ENCODE measurements at places on chromosomes 11 and 22.

DNA sequence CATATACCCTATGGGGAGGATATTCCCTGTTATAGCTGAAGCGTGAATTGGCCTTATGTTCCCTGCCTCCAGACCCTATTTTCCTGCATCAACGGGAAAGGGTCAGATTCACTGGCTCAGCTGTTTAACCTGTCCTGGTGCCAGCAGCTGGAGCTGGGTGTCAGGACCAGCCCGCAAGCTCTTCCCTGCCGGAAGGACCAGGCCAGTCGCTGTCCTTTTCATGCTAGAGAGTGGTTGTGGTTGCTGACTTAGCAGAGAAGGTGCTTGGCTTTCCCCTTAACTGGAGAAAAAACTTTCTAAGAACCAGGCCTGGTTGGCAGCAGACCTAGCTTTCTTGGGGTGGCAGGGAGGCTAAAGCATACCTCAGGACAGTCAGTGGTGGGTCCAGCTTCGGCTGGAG, 5.2 kb upstream of the SREBF2 start:
- DNase-seq, result no peak

DNA sequence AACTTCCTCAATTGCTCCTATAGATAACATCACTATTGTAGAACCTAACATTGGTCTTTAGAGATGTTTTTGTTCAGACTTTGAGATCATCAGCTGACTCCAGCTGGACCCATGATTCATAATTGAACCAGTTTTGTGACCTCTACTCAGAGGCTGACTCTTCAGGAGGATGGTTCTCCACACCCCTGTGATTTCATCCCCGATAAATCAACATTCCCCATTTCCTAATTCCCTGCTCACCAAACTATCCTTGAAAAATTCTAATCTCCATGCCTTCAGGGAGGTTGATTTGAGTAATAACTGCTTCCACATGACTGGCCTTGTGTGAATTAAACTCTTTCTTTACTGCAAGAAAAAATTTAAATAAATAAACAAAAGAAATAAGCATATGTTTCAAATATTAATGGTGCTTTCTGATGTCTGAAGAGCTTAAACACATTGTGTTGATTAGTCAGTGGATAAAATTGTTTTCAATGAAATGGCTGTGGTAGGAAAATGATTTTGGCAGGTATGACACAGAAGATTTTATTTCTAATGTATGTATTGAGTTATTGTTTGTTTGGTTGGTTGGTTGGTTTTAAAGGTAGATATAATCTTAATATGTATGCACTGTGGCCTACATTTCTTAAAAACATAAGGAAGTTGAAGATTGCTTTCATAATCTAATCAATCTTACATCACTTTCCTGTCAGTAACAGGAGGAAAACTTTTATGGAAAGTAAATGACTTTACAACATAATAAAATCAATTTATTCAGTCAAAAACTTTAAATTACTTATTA, 427.9 kb upstream of the CCDC179 start:
- no peak for DNase-seq

- DNase-seq, result no peak
Measured at GRCh38 chr22:49179886-49180682, 647.6 kb downstream of the BRD1 start.

DNA sequence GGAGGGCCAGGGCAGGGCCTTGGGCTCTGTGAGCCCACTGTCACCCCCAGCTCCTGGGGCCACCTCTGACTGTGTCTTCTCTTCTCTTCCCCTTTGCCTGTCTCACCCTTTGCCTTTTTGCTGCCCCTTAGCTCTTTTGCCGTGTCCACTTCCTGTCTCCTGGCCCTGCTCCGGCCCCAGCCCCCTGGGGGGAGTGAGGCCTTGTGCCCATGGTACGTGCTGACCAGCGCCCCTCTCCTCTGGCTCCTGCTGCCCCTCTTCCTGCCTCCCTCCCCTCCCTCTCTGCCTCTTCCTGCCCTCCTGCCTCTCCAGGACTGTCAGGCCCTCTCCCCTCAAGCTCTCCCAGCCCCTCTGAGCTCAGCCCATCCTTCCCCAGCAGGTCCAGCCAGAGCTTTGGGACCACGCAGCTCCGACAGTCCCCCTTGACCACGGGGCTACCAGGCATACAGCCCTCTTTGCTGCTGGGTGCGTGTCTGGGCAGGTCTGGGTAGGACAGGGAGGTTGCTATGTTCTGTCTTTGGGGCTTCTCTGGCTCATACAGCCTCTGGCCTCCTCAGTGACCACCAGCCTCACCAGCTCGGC, 11.7 kb downstream of the TMEM258 start:
- DNase-seq, result no peak

DNA sequence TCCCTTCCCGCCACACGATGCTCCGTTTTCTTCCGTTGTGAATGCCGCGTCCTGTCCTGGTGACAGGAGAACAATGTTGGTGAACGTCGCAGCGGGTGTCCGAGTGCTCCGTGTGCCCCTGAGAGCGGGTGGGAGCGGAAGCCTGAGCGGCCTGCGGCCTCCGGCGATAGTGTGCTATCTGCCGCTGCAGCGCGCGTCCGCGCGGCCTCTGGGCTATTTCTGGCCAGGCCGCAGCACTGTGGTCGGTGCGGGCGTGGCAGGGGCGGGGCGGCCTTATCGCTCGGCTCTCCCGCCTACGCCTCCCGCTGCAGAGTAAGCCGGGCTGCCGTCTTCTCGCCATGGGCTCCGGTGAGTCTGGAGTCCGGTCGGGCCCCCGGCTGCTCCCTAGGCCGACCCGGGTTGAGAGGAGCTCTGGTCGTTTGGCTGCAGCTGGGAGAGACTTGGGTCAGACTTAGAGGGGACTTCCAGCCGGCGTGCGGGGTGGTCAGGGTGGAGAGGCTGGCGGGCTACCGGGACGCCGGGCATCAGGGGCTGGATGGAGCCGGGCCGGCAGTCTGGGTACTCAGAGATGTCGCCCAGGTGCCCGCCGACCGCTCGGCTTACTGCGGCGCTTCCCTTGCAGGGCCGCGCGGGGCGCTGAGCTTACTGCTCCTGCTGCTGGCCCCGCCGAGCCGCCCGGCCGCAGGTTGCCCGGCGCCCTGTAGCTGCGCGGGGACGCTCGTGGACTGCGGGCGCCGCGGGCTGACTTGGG, at the start of gene GP1BB:
Gene GP1BB, plus strand, starts transcription at position 308 of the 751 bp plus-strand sequence. Its CDS starts 31 bp downstream, at position 339.
- no peak for DNase-seq

DNA sequence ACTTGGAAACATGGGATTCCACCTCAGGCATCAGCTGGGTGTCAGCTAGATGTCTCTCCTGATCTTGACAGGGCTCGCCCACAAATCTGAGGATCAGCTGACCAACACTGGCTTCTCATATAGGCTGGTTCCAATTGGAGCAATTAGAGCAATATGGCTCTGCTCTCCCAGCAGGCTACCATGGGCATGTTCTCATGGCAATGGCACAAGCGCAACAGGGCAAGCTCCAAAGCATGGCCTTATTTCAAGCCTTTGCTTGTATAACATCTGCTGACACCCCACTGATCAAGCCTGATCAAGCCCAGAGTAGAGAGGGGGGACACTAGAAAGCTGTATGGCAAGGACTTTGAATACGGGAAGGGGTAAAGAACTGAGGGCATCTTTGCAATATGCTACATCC, 40.7 kb upstream of the SPATA19 start:
- DNase-seq, result no peak

- DNase-seq, result no peak
Measured at GRCh38 chr22:47802421-47802820, 1040.0 kb downstream of the TBC1D22A start.

GRCh38 chr22:30970356-30970746, 1.3 kb downstream of the TUG1 start:
- DNase-seq, result no peak

DNA sequence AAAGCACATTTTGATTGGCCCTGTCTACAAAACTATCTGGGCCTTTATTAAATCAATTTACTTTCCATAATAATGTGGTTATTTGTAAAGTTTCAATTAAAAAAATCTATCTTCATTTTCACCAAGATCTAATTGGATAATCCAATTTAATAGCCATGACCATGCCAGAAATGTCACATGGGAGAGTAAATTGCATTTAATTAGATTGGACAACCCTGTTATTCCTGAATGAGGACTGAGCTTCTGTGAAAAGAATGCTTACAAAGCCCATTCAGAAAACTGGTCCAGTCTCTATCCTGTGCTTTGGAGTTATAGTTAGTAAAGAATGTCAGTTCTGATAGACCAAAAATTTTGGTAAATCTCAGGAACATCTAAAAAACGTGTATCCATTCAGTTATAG, 541.9 kb upstream of the ANO5 start:
- DNase-seq, result no peak
